Activated T-cell treated with anti-CD3 and anti-CD28 coated beads, Interleukin-2, amount 50 U/mL, for 48 hours (primary cell): ENCODE measurements at places on chromosomes 1 and 21.

- no peak for DNase-seq
These were observed 33.6 kb downstream of the LRRN2 start for GRCh38 chr1:204651843-204652421.

DNA sequence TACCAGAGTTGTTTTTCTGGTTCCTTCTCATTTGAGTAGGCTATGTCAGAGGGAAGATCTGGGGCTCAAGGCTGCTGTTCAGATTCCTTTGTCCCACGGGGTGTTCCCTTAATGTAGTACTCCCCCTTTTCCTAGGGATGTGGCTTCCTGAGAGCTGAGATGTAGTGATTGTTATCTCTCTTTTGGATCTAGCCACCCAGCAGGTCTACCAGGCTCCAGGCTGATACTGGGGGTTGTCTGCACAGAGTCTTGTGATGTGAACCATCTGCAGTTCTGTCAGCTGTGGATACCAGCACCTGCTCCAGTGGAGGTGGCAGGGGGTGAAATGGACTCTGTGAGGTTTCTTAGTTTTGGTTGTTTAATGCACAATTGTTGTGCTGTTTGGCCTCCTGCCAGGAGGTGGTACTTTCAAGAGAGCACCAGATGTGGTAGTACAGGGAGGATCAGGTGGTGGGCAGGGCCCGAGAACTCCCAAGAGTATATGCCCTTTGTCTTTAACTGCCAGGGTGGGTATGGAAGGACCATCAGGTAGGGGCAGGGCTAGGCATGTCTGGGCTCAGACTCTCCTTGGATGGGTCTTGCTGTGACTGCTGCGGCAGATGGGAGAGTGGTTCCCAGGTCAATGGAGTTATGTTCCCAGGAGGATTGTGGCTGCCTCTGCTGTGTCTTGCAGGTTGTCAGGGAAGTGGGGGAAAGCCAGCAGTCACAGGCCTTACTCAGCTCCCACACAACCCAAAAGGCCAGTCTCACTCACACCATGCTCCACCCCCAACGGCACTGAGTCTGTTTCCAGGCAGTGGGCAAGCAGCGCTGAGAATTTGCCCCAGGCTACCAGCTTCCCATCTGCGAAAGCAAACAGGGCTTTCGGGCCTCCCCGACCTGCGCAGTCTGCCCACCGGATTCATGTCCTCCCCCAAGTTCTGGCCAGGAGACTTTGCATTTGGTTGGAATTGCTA, 64.2 kb downstream of the SERINC2 start:
- DNase-seq: no peak

DNA sequence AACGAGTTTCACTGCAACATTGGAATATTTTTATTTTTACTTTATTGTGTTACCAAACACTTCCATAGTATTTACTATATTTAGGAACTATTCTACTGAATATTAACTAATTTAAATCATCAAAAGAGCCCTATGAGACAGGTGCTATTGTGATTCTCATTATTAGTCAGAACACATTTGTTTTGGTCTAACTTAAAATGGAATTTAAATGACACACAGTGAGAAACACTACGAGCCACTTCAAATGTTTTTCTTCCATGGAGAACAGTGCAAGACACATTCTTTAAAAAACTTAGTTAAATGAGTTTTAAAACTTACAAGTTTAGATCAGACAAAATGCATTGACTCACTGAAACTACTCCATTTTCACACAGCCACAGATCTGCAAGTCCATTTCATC, 6.6 kb upstream of the TRAF3IP3 start:
- no peak for DNase-seq

DNA sequence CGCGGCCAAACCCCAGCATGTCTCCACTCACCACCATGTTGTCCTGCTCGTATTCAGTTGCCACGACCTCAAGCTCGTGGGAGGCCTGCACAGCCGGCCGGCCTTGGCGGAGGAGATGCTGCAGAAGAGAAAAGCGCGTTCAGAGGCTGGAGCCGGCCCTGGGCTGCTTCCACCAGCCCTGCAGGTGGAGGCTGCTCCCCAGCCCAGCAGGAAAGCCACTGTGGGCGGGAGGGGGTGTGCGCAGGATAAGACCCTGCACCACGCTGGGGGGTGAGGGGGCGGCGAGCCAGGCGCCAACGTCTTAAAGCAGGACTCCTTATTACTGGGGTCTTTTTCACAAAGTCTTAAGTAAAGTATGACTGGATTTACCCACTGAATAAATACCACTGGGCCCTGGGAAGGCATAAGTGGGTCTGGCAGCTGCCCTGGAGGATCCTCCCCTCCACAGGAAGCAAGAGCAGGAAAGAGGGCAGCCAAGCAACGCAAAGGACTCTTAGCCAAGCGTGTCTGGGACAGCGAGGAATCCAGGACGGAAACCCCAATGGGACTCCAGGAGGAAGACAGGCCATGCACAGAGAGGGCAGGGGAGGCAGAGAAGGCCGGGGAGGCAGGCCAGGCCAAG, 104.8 kb downstream of the NPHP4 start:
- no peak for DNase-seq

- DNase-seq: no peak
These were observed 115.9 kb downstream of the LRRC53 start for GRCh38 chr1:74396462-74396861.

- DNase-seq: no peak
These were observed 102.1 kb upstream of the ZC3H12A start for GRCh38 chr1:37372302-37372701.

GRCh38 chr1:14968251-14968851, 185.2 kb upstream of the TMEM51 start:
- DNase-seq: no peak
